ENCODE measurements at places on chromosomes 3 and 15. TPM values are rescaled to one million over a fixed set of nuclear protein-coding genes. Genes with fewer than 3 reads are reported as not detected.

Gene WNT5A
- total RNA-seq = 15.6 TPM

Gene PROK2
- not detected for total RNA-seq

DNA sequence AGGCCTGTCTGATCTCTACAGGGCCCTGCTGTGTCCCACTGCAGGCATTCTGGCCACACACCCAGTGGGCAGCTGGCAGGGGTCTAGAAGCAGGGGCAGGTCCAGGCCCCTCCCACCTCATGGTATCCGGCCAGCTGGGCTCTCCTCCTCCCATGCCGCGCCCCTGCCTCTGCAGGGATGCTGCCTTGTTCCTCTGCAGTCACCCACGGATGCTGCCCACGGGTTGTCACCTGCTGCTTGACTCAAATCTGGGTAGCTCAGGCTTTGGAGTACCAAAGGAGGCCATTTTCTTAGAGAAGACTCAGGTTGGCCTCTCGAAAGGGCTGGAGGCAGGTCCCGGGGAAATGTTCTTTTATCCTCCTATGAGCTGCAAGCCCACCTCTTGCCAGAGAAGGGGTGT, 25.0 kb downstream of the EFCAB12 start:
- no peak for DNase-seq

DNA sequence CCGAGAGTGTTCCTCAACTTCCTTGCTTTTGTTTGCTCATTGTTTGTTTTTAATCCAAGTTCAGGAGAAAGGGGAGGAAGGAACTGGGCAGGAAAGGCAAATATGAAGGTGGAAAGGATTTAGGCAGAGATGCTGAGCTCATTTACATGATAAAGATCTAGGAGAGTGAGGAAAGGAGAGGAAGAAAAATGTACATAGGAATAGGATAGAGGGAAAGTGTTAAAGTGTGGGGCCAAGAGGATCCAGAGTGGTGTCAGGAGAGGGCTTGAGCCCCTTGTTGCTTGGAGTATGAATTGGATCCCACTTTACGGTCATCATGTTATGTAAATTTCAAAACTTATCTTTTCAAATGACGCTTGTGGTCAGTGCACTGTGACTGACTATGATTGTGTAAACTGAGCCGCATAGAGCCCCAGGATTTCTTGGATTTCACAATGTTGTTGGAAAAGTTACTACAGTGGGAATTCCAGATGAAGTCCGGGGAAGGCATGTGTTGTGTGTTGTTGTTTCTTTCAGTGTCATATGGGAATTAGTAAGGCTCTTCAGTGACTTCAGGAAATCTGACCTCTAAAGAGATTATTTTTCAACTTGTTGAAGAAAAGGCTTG, 15.0 kb upstream of the PLD1 start:
- peak; percentile 52 for DNase-seq

DNA sequence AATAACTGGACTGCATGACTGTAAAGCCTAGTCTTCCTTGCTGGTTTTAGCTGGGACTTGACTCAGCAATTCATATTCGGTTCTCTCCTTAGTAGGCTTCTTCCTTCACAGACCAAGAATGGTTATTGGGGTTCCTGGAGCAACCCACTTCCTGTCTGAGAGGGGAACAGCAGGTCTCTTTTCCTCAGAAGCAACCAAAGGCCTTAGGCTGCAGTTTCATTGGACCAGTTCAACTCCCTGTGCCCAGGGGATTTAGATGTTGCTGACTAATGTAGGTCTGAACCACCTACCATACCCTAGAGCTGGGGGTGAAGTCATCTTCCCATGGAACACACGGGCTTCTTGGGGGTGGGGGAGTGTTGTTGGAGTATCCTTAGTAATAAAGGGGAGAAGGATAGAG, 84.0 kb upstream of the SKOR1 start:
- peak; percentile 4 for DNase-seq

DNA sequence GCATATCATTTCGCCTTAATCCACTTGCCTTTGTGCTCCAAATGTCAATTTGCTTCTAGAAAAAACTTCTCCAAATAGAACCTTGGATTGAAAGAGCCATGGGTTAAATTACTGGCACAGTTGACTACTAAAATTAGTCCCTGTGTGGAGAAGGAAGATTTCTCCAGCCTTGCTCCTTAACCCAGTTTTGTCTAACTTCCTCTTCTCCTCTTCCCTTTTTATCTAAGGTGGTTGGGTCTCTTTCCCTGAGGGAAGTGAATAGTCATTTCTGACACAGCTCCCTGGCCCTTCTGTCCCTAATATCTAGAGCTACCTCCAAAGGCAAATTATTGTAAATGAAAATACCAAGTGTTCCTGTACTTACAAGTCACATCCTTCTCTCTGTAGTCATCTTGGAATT, 527.9 kb upstream of the TBL1XR1 start:
- DNase-seq = no peak

DNA sequence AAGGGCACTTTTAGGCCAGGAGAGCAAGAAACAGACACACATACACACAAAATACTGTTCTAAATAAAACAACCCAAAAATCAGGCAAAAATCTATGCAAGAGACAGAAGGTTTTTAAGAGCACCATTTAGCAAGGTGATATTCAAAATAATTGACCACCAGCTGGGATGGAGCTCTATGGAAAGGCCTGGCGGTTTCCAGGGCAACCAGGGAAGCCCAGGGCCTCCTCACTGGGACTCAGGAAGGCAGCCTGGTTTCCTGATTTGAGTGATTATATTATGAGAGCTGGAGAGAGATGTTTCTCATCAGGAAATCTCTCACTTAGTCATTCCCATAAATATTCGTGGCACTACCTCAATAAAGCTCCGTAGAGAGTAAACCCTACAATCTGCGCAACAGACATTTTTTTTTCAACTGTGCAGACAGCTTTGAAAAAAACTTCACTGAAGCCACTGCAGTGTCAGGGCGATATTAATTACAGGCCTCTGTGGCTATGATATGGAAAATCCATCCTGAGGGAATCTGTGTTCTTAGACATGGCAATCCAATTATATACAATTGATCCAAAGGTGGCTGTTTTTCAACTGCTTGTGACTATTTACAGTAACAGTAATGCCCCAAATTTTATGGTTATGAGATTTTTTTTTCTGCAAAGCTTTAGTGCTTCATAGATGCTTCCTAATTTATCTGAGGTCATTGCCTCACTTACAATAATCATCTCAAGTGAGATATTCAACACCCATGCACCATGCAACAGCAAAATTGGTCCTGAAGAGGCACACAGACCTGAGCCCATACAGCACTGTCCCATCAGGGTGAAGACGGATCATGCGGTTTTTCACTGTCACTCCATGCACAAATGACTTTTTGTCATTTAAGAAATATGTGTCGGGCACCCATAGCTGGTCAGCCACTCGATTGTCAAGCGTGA, 152.1 kb downstream of the GABRB3 start:
- DNase-seq = no peak
